Ecto neural progenitor cell (in vitro differentiated cells): ENCODE measurements at places on chromosomes 12 and 14.
A peak's percentile ranks its signal among the peaks of the same experiment; 100 is the strongest.

GRCh38 chr12:52168019-52168717 is 23.6 kb downstream of the KRT80 start:
- no peak for DNase-seq

GRCh38 chr14:68528040-68528687 is 264.7 kb downstream of the ZFP36L1 start:
- DNase-seq: peak; percentile 9

- DNase-seq: no peak
These were observed 32.3 kb upstream of the PTCSC3 start for GRCh38 chr14:36208690-36209278.

DNA sequence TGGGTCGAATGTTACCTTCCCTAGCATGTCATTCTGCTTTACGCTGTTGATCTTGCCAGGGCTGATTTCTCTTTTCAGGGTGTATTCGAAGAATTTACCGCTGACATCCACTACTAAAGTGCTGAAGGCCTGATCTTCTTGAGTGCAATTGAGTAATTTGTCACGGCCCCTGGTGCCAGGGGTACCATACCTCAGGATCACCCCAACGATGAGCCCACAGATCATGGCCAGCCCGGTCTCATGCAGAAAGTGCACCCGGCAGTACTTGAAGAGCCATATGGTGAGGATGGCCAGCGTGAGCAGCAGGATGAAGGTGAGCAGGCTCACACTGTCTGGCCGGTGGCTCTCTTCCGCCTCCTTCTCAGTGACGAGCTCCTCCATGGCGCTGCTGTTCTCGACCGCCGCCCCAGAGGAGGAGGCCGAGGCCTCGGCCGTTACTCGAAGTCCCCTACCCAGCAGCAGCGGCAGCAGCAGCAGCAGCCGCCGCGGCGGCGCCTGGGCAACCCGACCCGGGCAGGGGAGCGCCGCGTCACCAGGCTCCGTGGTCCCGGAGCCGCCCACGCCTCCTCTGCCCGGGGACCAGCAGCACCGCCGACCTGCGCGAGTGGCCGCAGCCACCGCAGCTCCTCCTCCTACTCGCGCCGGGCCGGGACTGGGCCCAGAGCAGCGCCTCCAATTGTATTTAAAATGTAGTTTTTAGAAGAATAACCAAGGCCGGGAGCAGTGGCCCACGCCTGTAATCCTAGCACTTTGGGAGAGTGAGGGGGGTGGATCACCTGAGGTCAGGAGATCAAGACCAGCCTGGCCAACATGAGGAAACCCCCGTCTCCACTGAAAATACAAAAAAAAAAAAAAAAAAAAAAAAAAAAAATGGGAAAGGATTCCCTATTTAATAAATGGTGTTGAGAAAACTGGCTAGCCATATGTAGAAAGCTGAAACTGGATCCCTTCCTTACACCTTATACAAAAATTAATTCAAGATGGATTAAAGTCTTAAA is 58.5 kb upstream of the TMPO start:
- DNase-seq: peak; percentile 82

GRCh38 chr14:95886366-95887056 is 9.9 kb downstream of the TUNAR start:
- DNase-seq: no peak

DNA sequence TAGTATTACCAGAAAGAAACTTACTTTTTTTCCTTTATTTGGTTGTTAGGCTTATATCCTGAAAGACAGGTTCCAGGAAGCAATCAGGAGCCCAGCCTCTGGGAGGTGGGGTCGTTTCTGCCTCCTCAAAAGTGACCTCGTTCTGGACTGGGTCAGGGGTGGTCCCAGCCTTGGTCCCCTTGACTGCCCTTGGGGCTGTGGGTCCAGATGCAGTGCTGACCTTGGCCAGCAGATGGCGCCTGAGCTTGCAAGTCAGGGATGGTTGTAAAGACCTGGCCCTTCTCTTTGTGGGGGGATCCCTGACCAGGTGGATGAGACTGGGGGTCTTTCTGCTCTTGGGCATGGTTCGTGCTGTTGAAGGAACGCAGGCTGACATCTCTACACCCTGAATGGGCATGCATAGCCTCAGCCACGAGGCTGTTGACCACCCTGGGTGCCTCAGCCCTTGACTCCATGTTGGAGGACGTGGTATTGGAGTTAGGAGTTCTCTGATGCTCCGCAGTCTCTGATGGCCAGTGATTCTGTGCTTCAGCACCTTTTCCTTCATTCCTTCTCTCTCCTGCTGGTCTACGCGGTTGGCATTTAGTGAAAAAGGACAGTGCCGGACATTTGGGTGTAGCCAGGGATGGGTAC is 62.4 kb downstream of the ADCK1 start:
- peak; percentile 86 for DNase-seq

- no peak for DNase-seq
These were observed 32.1 kb downstream of the XRCC3 start for GRCh38 chr14:103683139-103683538.

- DNase-seq: no peak
These were observed 281.1 kb downstream of the AACS start for GRCh38 chr12:125346362-125346761.

GRCh38 chr12:126727218-126728075 is 1539.5 kb upstream of the TMEM132C start:
- DNase-seq: peak; percentile 64

GRCh38 chr12:26124446-26125399 is at the start of gene BHLHE41:
Gene BHLHE41 (minus strand): TSS chr12:26125037. CDS start chr12:26124779, 258 bp downstream.
- peak; percentile 80 for DNase-seq

DNA sequence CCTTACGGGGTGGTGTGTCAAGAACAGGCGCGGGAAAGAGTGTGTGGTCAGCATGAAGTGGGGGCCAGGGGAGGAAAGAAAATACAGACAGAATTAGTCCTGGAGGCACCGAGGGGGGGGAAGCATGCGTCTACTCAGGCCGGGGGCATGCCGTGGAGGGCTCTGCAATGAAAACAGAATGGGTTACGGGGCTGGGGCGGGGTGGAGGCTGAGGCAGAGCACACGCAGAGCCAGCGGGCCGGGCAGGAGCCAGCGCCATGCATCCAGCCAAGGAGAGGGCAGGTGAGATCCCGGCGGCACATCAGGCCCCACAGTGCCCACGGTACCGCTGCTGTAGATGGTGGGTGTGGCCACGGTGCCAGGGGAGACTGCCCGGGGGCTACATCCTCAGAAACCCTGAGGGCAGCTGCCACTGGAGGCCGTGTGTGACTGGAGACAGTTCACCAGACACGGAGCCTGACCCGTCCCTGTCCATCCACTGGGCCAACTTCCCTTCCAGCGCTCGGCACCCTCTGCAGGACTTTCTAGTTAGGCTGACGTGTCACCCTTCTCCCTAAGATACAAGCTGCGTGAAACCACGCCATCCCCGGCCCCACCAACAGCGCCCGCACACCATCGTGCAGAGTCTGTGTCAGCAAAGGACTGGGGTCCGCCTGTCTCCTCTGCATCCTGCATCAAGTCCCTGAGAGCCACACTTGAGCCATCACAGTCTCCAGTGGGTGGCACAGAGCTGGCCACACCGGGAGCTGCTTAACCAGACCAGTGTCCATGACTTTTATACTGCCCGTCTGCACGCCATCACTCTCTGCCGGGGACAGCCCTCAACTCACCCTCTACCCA is 87.4 kb downstream of the PIWIL1 start:
- no peak for DNase-seq

GRCh38 chr12:88056571-88056970 is 27.4 kb upstream of the C12orf50 start:
- no peak for DNase-seq

- DNase-seq: peak; percentile 72
These were observed 167.5 kb upstream of the PRICKLE1 start for GRCh38 chr12:42756841-42757623.

GRCh38 chr12:77648716-77649115 is 182.0 kb upstream of the NAV3 start:
- DNase-seq: no peak

- DNase-seq: no peak
These were observed 49.2 kb downstream of the FBXL14 start for GRCh38 chr12:1544996-1545700.

- DNase-seq: no peak
These were observed 37.9 kb upstream of the BTG1 start for GRCh38 chr12:92183575-92183974.

- DNase-seq: no peak
These were observed 151.0 kb upstream of the ATP2B1 start for GRCh38 chr12:89859508-89860220.

- no peak for DNase-seq
These were observed 1.4 kb upstream of the ARID2 start for GRCh38 chr12:45727980-45728629.

GRCh38 chr14:33918256-33918655 is 32.6 kb downstream of the EGLN3 start:
- no peak for DNase-seq

GRCh38 chr14:31590206-31590605 is 29.0 kb downstream of the NUBPL start:
- DNase-seq: no peak

- no peak for DNase-seq
These were observed 79.9 kb upstream of the TMTC1 start for GRCh38 chr12:29863665-29864064.

DNA sequence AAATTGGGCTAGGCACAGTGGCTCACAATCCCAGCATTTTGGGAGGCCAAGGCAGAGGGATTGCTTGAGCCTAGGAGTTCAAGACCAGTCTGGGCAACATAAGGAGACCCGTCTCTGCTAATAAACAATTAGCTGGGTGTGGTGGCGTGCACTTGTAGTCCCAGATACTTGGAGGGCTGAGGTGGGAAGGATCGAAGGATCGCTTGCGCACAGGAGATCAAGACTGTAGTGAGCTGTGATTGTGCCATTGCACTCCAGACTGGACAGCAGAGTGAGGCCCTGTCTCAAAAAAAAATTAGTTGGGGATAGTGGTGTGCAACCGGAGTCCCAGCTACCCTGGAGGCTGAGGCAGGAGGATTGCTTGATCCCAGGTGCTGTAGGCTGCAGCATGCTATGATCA is 38.7 kb upstream of the BCL7A start:
- no peak for DNase-seq

GRCh38 chr12:106049105-106049504 is 89.6 kb downstream of the NUAK1 start:
- peak; percentile 34 for DNase-seq
